ENCODE measurements at places on chromosomes 1 and 21. TPM values are rescaled to one million over a fixed set of nuclear protein-coding genes. Genes with fewer than 3 reads are reported as not detected.

TNFRSF9 gene
- total RNA-seq: 0.15 TPM

CNIH3 gene
- total RNA-seq: 1.2 TPM

IRF6 gene
- total RNA-seq: 0.59 TPM

NECTIN4 gene
- total RNA-seq: 0.17 TPM

CMPK1 gene
- total RNA-seq: 39.2 TPM

FAM163A gene
- not detected for total RNA-seq

MAP3K21 gene
- 0.89 TPM for total RNA-seq

CD101 gene
- not detected for total RNA-seq

UFC1 gene
- 62.0 TPM for total RNA-seq

ATP8B2 gene
- total RNA-seq: 84.7 TPM

CATSPERE gene
- 0.50 TPM for total RNA-seq

RHD gene
- not detected for total RNA-seq

ACADM gene
- 18.1 TPM for total RNA-seq

KPRP gene
- not detected for total RNA-seq

AGMAT gene
- total RNA-seq: 2.1 TPM

ESRRG gene
- under 0.01 TPM for total RNA-seq

HES2 gene
- total RNA-seq: 0.15 TPM

GCSAML gene
- not detected for total RNA-seq

CD5L gene
- total RNA-seq: not detected

FGR gene
- total RNA-seq: under 0.01 TPM

METTL13 gene
- 25.9 TPM for total RNA-seq

BRINP3 gene
- not detected for total RNA-seq

TMPRSS2 gene
- total RNA-seq: not detected

NEK2 gene
- total RNA-seq: 39.2 TPM

Data from bronchus fibroblast of lung (primary cell).